ENCODE measurements at places on chromosomes 1 and 21.
A peak's percentile ranks its signal among the peaks of the same experiment; 100 is the strongest.

DNA sequence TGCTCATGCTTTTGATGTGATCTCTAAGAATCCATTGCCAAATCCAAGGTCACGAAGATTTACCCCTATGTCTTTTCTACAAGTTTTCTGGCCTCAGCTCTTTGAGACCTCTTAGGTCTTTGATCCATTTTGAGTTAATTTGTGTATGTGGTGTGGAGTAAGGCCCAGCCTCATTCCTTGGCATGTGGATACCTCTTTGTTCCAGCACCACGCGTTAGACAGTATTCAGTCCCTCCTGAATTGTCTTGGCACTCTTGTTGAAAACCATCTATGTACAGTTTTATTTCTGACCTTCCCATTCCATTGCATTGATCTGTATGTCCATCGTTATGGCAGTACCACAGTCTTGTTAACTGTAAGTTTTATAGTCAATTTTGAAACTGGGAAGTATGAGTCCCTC is 8.0 kb upstream of the FTCD start:
- DNase-seq, result no peak

- DNase-seq, result no peak
Observed at GRCh38 chr21:21159253-21159899, 161.2 kb downstream of the NCAM2 start.

DNA sequence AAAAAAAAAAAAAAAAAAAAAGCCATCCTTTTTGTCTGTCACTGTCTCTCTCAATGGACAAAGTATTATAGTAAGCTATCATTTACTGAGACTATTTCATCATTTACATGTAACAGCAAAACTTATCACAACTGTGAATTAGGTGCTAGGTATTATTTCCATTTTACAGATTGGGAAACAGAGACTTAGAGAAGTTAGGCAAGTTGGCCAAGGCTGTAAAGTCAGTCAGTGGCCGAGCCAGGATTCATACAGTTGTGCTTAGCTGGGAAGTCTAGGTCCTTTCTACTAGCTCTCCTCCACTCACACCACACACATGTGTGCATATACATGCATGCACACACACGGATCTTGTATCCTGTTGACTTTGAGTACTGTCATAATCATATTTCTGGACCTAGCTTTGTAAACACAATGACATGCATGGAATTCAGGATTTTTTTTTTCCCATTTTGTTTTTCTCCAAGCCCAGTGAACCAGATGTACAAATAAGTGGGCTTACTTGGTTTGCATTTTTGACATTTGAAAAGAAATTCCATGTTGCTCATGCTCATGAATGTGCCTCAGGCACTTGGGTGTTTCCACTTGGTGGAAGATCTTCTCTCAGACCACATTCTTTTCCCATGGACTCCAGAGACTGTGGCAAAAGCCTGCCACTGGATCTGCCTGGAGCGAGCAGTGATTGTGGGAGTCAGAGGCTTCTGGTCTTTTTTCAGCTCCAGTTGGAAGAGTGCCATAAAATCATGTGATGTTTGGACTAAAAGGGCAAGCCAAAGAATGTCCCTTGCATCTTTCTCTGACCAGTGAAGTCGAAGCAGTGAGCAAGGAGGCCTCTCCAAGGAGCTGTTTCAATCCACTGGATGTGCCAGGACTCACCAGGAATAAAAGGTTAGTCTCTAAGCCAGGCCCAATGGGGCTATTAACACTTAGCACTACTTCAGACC is 61.7 kb upstream of the DNAJC6 start:
- peak; percentile 95 for DNase-seq

DNA sequence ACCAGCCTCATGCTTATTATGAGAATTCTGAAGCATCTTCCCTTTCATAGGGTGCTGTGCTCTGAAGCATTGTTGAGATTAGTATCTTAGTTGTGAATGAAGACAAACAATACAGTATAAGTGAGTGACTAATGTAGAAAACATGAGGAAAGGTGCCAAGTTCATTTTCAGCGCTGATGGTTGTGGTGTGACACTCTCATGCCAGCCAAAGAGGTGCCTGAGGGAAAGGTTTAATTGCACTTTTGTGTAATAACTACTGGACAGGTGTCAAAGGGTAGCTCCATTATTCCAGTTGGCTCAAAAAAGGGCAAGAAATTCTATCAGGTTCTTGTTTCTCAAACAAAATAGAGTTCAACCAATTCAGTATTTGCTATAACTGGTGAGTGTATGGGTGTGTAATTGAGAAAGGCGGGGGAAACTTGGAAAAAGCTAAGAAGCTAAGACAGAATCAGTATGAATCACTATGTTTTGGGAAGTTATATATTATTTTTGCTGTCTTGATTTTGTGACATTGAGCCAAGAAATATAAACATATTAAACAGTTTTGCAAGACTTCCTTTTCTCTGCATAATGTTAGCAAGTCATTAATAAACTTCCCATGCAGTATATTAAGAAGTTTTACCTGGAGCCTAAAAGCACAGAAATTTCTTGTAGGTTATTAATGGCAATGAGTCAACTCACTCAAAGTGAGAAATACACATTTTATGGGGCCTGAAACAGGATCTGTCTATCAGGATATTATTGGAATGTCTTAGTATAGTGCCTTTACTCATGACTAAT is 31.8 kb downstream of the KCNK2 start:
- no peak for DNase-seq

GRCh38 chr1:199265319-199265718 is 626.5 kb downstream of the PTPRC start:
- DNase-seq, result no peak

DNA sequence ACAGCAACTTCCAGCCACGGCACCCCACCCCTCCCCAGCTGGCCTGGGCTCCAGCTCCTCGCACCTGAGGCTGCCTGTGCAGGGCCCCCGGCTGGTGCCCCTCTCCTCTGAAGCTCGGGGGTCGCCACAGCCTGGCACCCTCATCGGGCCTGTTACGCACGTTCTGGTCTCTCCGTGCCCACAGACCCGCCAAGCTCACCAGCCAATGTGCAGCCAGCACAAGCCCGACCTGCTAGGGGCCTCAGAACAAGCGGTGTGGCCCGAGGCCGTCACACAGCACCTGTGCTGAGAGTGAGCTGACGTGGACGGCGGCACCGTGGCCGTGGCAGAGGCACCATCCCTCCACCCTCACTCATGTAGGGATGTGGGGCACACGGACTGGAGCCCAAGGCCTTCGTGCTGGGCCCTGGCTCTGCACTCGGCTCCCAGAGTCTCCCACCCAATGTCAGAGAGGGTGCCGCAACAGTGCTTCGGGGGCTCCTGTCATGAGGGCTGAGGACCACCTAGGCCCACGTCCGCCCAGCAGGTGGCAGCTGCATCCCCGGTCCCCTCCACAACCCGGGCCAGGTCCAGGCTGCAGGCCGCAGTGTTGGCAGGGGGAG is 4.4 kb upstream of the SAMD11 start:
- no peak for DNase-seq
